ENCODE measurements at places on chromosomes 2 and 18. TPM values are rescaled to one million over a fixed set of nuclear protein-coding genes. Genes with fewer than 3 reads are reported as not detected.

Gene ACTG2
- 1,031 TPM for total RNA-seq

Gene CRACDL
- 20.8 TPM for total RNA-seq

Gene LYPD6B
- 17.8 TPM for total RNA-seq

Gene DDX1
- 50.7 TPM for total RNA-seq

Data from prostate gland (tissue), 2 donors.